ENCODE measurements at places on chromosomes 16 and 17.

GRCh38 chr16:23679274-23679985, 741 bp downstream of the PLK1 start:
- DNase-seq: no peak

GRCh38 chr16:86640265-86640843, 62.0 kb downstream of the FOXL1 start:
- DNase-seq: no peak

GRCh38 chr16:23323224-23324030, 21.3 kb downstream of the SCNN1B start:
- DNase-seq: no peak

DNA sequence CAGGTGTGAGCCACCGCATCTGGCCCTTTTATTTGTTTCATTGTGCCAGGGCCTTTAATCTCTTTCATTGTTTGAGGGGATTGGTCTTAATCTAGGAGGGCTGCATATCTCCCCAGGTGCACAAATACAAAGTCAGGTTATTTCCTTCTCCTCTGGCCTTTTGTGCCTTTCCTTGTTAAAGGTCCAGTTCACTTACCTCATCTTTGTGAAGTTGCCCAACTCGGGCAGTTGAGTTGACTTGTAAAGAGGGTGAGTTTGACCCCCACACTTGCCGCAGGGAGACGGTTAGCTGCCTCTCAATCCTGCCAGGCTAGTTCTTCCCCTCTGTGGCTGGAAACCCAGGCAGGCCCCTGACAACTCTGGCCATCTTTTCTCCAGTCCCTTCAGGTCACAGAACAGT, 33.4 kb downstream of the TMEM92 start:
- DNase-seq: no peak

- DNase-seq: no peak
Observed at GRCh38 chr17:9291912-9292560, 270.7 kb downstream of the NTN1 start.

- no peak for DNase-seq
Observed at GRCh38 chr16:76292218-76292617, 15.0 kb downstream of the CNTNAP4 start.

GRCh38 chr17:2701996-2702741, 9.4 kb downstream of the CLUH start:
- no peak for DNase-seq

GRCh38 chr16:27096375-27096774, 29.6 kb downstream of the C16orf82 start:
- no peak for DNase-seq

DNA sequence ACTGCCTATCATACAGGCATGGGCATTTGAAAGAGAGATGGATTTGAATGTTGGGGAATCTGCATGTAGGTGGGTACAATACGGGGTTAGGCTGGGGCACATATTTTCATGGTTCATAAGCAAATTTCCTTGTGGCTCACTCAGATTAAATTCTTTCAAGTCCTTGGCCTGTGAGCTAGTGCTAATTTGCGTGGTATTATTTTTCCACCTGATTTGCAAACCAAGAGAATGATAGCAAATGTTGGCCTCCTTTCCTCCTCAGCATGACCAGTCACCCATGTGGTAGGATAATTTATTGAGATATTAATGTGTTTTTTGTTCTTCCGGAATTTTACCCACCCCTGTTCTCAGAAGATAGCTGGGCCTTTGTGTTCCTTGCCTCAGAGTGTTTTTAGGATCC, 22.9 kb downstream of the FAM20A start:
- DNase-seq: no peak

- no peak for DNase-seq
Observed at GRCh38 chr17:28317966-28318758, 838 bp upstream of the TMEM97 start.

- DNase-seq: no peak
Observed at GRCh38 chr16:81251871-81252270, 13.4 kb downstream of the BCO1 start.

GRCh38 chr16:51876601-51876875, 670.4 kb downstream of the TOX3 start:
- no peak for DNase-seq

DNA sequence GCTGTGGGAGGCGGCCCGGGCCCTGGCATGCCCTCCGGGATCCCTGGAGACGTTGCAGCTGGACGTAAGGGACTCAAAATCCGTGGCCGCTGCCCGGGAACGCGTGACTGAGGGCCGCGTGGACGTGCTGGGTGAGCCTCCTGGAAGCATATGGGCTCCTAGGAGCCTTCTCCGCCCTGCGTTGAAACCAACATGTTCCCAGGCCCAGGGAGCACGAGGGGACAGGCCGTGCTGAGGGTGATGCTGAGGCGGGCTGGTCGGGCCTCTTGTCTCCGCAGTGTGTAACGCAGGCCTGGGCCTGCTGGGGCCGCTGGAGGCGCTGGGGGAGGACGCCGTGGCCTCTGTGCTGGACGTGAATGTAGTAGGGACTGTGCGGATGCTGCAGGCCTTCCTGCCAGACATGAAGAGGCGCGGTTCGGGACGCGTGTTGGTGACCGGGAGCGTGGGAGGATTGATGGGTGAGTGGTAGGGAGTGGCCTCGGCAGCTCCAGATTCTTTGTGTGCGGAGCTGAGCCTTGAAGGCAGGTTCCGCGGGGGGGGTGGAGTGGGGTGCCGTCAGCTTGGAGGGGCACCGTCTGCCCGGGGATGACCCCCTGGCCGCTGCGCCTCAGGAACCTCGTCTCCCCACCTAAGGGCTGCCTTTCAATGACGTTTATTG, 567 bp downstream of the HSD17B1 start:
- no peak for DNase-seq

GRCh38 chr17:71528210-71528609, 592.6 kb upstream of the SOX9 start:
- DNase-seq: no peak

- DNase-seq: no peak
Observed at GRCh38 chr16:85476389-85476788, 136.7 kb upstream of the GSE1 start.

- DNase-seq: no peak
Observed at GRCh38 chr16:29114574-29114973, 129.7 kb downstream of the LAT start.
